ENCODE measurements at places on chromosomes 5 and 9.
A peak's percentile ranks its signal among the peaks of the same experiment; 100 is the strongest.

GRCh38 chr9:81125446-81126092, 563.8 kb downstream of the TLE1 start:
- DNase-seq = no peak

DNA sequence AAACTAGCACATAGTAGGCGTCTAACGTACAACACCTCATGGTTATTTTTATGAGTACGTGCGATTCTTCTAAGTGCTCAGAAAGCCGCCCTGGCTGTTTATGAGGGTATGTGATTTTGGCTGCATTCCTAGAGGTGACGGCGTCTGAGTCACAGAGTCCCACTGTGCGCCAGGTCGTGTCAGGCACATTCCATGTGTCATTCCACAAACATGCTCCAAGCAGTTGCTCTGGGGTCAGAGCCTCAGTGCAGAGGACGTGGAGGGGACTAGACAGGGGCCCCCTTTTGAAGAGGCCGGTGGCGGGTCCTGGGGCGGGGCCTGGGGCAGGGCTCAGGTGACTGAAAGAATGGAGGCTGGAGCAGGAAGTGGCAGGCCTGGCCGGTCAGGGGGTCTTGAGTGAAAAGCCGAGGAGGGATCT, 51.9 kb downstream of the NEK6 start:
- peak; percentile 70 for DNase-seq

DNA sequence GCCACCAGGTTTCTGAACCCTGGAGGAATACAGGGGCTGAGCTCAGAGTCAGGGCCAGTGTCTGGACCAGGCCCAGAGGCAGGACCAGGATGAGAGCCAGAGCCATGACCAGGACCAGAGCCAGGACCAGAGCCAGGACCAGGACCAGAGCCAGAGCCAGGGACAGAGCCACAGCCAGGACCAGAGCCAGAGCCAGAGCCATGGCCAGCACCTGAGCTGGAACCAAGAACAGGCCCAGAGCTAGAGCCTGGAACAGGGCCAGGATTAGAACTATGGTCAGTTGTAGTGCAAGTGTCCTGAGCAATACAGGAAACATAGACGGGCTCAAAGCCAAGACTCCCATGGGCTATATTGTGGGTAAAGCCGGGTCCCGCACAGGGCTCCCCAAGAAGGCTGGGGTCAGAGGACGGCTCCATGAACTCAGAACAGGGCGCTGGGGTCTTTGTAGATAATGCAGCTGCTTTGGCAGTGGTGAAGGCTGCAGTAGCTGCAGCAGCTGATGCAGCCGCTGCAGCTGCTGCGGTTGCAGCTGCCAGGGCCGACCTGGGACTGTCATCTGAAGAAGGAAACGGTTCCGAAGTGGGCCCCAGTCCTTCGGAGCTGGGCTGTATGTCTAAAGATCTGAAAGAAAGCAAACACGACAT, 559 bp downstream of the SPAG8 start:
- DNase-seq = no peak

- DNase-seq = no peak
These were observed 95.5 kb downstream of the PDE8B start for GRCh38 chr5:77305956-77306355.

GRCh38 chr9:120361551-120361950, 218.4 kb downstream of the CDK5RAP2 start:
- no peak for DNase-seq

DNA sequence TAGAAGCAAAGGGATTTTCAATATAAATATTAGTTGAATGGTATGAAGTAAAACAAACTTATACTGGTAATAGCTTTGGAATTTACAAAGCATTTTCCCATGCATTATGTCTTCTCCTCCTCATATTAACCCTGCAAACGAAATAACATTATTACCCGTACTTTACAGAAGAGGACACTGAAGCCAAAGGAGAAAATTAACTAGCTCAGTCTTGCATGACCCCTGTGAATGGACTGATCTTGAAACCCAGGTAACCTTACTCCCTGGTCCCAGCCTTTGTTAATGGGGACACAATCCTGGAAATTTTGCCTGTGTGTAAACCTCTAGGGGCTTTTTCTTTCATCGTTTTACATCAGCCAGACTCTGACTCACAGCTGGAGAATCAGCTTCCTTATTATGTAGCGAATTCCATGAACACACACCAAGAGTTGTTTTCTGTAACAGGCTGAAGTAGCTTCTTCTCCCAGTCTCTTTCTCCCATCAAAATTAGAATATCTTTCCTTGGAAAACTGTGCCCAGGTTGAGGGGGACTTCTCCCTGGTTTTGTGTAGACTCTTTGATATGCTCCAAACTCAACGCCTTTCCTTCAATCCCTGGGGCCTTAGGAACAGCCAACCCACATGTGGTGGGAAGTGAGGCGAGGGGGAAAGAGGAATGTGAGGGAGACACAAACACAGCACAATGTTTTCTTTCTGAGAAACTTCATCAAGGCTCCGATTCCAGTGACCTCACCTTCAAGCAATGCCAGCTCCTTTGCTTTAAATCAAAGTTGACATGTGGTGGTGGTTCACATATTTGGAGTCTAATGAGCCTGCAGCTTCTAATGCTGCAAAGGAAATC, 480.9 kb upstream of the PAPPA start:
- DNase-seq = peak; percentile 84

DNA sequence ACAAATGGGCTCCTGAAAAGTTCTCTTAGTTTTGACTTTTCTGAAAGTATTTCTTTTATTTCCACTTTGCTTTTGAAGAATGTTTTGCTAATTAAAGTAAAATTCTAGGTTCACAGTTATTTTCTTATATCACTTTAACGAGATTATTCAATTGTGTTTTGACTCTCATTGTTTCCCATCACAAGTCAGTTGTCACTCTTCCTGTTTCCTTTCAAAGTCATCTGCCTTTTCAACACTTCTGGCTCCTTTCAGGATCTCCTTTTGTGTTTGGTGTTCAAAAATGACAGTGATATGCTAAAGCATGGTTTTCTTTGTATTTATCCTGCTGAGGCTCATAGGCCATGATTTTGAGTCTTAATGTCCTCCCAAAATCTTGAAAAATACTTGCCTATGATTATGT, 235.4 kb upstream of the TAS2R1 start:
- DNase-seq = no peak

- no peak for DNase-seq
These were observed 31.0 kb upstream of the NR3C1 start for GRCh38 chr5:143434261-143435209.

GRCh38 chr5:82285206-82285605, 7.1 kb upstream of the RPS23 start:
- DNase-seq = no peak

DNA sequence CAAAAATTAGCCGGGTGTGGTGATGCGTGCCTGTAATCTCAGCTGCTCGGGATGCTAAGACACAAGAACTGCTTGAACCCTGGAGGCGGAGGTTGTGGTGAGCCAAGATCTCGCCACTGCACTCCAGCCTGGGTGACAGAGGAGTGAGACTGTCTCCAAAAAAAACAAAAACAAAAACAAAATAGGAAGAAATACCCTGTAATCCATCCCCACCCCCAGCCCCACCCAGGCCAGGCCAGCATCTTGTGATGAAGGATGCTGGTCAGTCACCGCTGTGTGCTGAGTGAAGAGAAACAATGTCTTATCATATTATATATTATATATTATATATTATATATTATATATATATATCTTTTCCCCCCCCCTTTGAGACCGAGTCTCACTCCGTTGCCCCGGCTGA, 15.4 kb upstream of the CCIN start:
- DNase-seq = no peak

DNA sequence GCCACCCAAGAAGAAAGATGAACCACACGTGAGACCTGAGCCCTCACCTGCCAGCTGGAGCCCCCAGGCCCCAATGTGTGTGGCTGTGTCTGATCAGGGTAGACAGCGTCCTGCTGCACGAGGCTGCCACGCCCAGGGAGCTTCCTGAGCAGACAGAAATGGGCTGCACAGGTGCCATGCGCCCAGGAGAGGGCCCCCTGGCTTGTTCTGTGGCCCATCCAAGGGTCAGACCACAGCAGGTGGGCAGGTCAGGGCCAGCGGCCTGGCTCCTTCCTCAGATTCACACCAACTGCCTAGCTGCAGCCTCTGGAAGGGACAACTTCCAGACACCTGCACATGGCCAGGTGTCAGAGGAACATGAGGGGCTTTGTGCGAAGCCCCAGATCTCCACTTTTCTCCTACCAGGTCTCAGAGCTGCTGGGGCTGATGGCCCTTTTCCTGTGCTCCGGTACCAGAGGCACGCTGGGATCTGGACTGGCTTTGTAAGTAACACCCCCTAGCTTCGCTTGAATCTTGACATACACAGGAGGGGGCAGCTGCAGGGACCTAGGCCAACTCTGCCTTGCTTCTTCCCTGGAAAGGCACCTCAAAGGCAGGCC, 10.8 kb downstream of the SARDH start:
- DNase-seq = peak; percentile 42

- no peak for DNase-seq
These were observed 26.6 kb upstream of the IL17B start for GRCh38 chr5:149405550-149406202.

- peak; percentile 78 for DNase-seq
These were observed 465.5 kb downstream of the DNAH5 start for GRCh38 chr5:13478831-13479465.

- peak; percentile 72 for DNase-seq
These were observed 84.8 kb upstream of the ALDH1A1 start for GRCh38 chr9:73037613-73038012.

GRCh38 chr5:57324861-57325260, 151.0 kb downstream of the GPBP1 start:
- DNase-seq = no peak

DNA sequence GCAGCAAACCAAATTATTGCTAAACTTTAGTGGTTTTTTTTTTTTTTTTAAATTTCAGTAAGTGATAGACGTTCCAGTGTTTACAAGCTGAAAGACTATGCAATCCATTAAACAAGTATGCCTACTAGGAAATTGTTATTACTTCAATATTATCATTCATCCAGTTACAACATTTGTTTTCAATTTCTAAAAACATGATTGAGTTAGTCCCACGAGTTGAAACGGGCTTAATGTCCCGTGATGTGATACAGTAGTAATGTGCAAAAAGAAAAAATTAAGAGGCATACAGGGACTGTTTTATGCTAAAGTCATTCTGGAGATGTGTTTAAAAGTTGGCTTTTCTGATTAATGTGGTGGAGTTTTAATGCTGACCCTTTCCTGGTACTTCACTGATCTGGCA, 550.3 kb upstream of the DMAC1 start:
- DNase-seq = no peak

- no peak for DNase-seq
These were observed 1.5 kb upstream of the MRPS30 start for GRCh38 chr5:44807269-44807668.

DNA sequence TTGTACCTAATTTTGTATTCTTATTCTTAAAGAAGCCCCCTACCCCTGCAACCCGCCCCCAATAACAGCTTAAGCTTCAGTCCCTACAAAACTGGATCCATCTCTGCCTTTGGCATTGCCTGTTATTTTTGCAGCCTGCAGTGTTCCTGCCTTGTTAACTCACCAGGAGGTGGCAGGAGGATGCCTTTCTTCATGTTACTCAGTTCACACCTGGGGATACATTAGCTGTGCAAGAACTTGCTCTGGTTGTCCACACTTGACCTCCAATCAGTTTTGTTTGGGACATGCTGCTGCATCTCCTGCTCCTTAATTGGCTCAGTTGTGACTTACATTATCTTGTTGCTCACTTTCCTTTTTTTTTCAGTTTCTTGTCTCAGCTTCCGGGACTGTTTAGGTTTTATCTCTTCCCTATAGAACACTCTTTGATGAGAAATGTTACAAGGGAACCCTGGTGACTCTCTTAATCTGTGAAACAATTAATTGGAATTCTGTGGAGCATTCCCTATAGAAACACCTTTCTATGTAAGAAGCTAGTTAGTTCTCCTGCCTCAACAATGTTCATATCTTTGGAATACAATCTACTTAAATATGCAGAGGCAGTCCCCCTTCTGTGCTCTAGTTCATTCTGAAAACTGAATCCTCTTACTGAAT, 467.7 kb upstream of the ACO1 start:
- DNase-seq = no peak

- DNase-seq = no peak
These were observed 223.3 kb downstream of the MEF2C start for GRCh38 chr5:88659529-88660263.

DNA sequence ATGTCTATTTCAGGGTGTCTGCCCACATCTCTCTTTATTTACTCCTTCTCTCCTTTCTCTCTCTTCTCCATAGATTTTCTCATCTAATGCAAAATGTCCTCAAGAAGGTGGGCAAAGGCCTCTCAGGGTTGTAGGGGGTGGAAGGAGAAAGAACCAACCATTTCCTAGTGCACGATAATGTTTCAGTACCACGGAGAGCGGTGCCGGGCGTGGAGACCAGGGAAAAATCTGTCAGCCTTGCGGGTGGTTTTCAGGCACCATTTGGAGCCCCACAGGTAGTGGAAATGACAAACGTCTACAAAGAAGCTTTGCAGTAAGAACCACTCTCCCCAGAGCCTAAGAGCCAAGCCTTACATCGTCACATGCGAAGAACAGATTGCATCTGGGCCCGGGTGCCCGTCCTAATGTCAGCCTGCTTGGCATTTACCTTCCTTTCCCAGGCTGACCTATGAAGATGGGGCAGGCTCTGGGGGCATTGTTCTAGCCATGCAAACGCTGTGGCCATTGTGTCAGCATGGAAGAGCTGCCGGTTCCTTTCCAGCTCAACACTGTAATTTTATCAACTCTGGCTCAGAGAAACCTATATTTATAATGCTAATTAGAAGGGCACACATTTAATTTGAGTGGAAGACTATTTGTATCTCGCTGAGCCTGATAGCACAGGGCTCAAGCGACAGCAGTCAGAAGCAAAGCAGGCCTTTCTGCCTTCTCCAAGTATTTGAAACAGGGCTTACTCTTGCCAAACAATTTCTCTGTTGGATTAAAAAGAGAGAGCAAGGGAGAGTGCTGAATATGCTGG, 430.1 kb upstream of the WWC1 start:
- no peak for DNase-seq

DNA sequence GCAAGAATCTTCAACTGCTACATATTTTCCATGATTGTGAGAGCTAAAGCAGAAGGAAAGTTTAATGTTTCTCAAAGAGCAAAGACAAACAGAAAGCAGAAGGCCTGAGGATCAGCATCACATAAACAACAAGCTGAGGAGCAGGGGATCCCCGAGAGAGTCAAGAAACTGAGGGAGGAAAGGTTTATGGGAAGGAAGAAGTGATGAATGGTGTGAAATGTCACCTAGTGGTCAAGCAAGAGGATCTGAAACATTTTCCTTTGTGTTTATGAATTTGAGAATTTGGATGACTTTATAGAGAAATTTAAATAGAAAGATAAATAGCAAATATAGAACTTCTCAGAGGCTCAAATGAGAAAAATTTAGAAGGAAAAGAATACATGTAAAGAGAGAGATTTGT, 481.9 kb downstream of the CHSY3 start:
- DNase-seq = no peak
